Stimulated activated CD4-positive, alpha-beta T cell treated with anti-CD3 and anti-CD28 coated beads, Interleukin-2, amount 100 ng/mL, for 24 hours (primary cell): ENCODE measurements at places on chromosomes 7 and 10.

GRCh38 chr10:99730026-99730425 is 1.9 kb downstream of the COX15 start:
- no peak for DNase-seq

DNA sequence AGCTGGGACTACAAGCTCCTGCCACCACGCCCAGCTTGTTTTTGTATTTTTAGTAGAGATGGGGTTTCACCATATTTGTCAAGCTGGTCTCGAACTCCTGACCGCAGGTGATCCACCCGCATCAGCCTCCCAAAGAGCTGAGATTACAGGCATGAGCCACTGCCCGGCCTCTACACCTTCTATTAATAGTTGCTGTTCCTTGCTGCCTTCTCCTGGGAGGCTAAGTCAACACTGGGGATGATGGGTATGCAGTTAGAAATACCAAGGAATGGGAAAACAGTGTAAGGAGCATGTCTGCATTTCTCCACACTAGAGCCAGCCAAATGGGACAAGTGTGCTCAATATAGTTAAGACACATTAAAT is 97.3 kb upstream of the PDLIM1 start:
- no peak for DNase-seq

DNA sequence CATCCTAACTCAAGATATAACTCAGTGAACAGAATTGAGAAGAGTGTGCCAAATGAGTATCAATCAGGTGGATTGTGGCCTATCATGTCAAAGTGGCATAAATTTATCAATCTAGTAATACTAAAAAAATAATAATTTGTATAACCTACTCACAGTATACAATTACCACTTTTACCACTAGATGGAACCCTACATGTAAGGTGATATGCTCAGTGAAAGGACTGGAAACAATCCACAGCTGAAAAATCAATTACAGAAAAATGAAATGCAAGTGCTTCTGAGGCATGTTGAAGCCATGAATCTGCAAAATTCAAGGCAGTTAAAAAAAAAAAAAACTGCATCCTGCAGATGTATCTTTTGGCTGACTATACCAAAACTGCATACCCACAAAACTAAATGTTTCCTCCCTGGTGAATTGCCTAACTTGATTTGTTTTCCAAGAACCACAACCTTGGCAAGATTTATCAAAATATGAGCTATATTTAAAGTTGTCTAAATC is 13.9 kb downstream of the ARHGAP19 start:
- DNase-seq: no peak

DNA sequence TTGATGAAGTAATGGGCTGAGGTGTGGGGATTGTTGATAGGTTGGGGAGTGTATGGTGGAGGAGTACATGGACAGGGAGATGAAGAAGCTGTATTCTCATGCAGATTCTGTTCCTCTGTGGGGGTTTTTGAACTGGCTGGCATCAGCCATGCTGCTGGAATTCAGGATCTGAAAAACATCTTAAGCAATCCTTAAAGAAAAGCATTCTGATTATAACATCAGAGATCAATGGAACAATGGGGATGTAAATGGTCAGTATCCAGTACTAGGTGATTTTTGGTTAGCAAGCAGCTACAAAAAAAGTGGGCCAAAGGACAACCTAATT is 247.5 kb upstream of the GALNT17 start:
- no peak for DNase-seq
